GM12864 (cell line): ENCODE measurements at places on chromosomes 2 and 18.

GRCh38 chr2:20050104-20050645, 1.3 kb downstream of the LAPTM4A start:
- peak; percentile 37 for DNase-seq

GRCh38 chr2:148978026-148978685, 60.3 kb upstream of the LYPD6B start:
- DNase-seq = no peak

- DNase-seq = peak; percentile 77
Observed at GRCh38 chr2:207423886-207424285, 105.9 kb upstream of the CREB1 start.

- no peak for DNase-seq
Observed at GRCh38 chr2:141501752-141502151, 629.1 kb downstream of the LRP1B start.

- DNase-seq = no peak
Observed at GRCh38 chr18:2316082-2316750, 255.1 kb downstream of the METTL4 start.

- no peak for DNase-seq
Observed at GRCh38 chr2:198476007-198476406, 671.6 kb downstream of the PLCL1 start.

GRCh38 chr2:200367155-200367554, 60.7 kb downstream of the SPATS2L start:
- DNase-seq = no peak

DNA sequence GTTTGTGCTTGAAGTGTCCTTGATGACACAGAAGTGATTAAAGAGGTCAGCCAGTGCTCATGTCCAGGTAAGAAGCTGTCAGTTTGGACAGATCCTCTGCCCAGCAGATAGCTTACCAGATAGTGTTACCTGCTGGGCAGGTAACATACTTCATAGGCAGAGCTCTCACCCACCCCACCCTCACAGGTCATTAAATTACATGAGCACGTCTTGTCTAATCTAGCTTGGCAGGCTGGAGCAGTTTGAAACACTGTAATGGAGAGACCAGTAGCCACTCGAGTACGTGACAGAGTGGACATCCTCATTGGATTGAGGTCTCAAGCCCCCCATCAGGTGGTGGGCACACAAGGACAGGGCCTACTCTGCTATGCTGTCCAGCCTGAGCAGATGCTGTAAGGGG, 27.1 kb downstream of the TTC32 start:
- DNase-seq = no peak

- no peak for DNase-seq
Observed at GRCh38 chr2:5986801-5987787, 294.9 kb downstream of the SOX11 start.

GRCh38 chr18:58562999-58563667, 65.8 kb downstream of the ALPK2 start:
- DNase-seq = no peak

- DNase-seq = no peak
Observed at GRCh38 chr2:152098496-152099366, at the start of gene CACNB4. Gene CACNB4, minus strand, starts transcription at chr2:152099044.
